ENCODE measurements at places on chromosomes 7 and 10. TPM values are rescaled to one million over a fixed set of nuclear protein-coding genes. Genes with fewer than 3 reads are reported as not detected.

- DNase-seq: no peak
Measured at GRCh38 chr10:87596351-87596750, 63.3 kb upstream of the PAPSS2 start.

The CHAT gene
- not detected for total RNA-seq

DNA sequence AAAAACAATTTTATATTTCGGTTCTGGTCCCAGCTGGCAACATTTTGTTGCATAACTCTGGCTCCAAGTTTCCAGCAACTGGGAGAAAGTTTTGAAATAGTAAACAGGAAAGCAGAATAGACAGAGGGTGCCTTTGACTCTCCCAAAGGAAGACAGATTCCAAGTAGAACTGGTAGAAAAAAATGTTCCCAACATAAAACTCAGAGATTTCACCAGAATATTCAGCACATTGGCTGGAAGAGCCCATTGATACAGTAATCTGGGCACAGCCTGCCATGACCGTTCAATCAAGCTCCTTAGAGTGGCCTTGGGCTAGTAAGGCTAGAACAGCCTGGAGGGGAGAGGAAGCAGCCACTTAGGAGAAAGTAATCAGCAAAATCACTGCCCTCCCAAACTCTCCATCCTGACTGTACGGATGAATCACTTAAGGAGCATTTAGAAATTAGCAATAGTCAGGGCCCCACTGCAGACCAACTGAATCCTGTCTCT lies 120.4 kb downstream of the CUBN start:
- no peak for DNase-seq

The TLX1 gene
- total RNA-seq: not detected

DNA sequence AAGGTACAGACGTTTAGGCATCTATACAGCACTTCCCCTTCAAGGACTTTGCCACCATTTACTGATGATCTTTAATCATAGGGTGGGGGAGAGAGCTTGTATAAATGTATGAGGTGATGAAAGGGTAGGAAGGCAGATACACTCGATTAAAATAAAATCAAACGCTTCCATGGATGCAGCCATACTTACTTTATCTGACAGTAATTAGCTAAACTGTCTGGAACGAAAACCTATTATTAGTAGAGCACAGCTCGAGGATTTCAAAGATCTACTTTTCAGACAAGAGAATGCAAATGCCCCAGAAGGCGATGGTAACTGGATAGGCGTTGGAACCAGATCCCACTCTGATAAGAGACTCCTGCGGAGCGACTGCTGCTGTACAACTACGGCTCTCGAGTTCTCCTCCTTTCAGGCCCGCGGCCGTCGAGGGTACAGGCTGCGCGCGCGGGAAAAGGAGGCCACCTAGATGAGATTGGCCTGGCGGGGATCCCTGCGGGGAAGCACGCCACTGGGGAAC lies 3.1 kb upstream of the NKX2-3 start:
- DNase-seq: no peak

- no peak for DNase-seq
Measured at GRCh38 chr7:17185690-17186070, 112.8 kb upstream of the AHR start.

The ANKRD2 gene
- total RNA-seq: not detected

DNA sequence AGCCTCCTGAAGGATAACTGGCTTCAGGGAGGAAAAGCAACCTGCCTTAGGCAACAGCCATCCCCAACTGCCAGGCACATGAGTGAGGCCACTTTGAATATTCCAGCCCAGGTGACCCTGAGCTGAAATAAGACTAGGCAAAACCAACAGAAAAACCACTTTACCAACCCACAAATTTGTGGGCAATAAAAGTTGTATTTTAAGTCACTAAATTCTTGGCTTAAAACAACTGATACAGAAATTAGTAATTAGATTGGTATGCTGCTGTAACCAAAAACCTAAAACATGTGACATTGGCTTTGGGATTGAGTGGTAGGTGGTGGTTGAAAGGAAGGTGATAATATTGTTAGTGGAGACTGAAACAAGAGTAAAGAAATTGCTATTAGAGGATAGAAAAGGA lies 39.9 kb downstream of the ABCB4 start:
- DNase-seq: no peak

- no peak for DNase-seq
Measured at GRCh38 chr7:94003446-94004023, 620 bp downstream of the BET1 start.

The GNB2 gene
- 179 TPM for total RNA-seq

The HMX2 gene
- total RNA-seq: not detected

GRCh38 chr10:3676564-3676963 lies 108.4 kb downstream of the KLF6 start:
- no peak for DNase-seq

The TUBAL3 gene
- 0.18 TPM for total RNA-seq

- no peak for DNase-seq
Measured at GRCh38 chr10:49134327-49134726, 506 bp upstream of the FAM170B start.

DNA sequence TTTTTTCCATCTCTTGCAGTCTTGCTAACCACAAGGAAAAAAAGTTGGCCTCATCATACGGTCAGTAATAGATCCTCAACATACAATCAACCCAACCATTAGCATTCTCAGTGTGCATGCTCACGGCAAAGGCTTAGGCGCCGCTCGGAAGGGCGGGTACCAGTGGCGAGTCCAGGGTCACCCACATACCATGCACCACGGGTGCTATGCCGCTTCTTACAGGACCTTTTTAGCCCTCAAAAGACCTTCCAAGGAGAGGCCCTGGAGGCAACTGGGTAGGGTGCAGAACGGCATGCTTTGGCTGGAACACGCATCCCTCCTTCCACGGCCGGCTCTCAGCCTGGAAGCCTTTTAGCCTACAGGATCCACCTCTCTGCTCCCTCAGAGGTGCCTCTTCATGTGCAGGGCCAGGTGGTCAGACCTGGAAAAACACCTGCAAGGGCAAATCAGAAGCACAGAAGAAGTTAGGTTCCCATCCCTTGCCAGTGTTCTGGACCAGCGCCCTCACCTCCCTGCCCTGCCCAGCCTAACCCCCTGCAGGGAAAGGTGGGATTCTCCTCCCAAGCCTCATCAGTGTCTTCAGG lies 5.8 kb downstream of the KLF6 start:
- DNase-seq: no peak

GRCh38 chr10:12720217-12720981 lies 281.1 kb downstream of the CCDC3 start:
- DNase-seq: peak; percentile 79

DNA sequence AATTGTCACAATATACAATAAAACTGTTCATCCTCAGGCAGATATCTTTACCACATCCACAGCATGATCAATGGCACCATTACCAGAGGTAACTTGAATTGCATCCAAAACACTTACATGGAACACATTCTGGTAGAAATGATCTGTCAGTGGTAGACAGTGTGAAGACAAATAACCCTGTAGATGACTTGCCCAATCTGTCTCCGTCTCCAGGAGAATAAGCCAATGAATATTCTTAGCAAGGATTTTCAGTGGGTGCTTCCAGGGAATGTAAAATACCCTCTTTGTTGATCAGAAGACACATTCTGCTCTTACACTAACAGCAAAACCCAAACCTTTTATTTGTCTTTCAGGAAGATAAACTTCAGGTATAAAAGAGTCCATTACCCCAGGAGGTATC lies 43.8 kb downstream of the VWC2 start:
- DNase-seq: no peak

DNA sequence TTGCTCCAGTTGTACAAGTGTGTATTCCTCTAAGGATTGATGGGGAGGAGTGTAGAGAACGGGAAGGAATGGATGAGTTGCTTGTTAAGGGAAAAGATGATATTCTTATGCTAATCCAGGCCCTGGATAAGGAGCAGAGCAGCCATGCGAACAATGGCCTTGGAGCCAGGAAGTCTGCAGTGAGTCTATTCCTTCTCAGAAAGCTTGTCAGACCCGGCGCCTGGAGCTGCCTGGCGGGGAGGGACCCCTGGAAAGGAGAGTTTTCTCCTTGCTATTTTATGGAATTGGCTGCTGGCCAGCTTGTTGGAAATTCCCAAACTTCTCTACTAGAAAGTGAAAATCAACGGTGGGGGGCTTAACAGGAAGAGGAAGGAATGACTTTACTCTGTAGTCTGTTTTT lies 89.1 kb downstream of the MMRN2 start:
- DNase-seq: no peak

The TCERG1L gene
- 0.22 TPM for total RNA-seq

- DNase-seq: no peak
Measured at GRCh38 chr10:92867235-92867634, 18.9 kb downstream of the EXOC6 start.

GRCh38 chr7:121395494-121395960 lies 581 bp downstream of the FAM3C start:
- peak; percentile 65 for DNase-seq

The DPCD gene
- total RNA-seq: 9.1 TPM
